Kidney (tissue), 22 donors: ENCODE measurements at places on chromosomes 7 and 10. TPM values are rescaled to one million over a fixed set of nuclear protein-coding genes. Genes with fewer than 3 reads are reported as not detected.

DNA sequence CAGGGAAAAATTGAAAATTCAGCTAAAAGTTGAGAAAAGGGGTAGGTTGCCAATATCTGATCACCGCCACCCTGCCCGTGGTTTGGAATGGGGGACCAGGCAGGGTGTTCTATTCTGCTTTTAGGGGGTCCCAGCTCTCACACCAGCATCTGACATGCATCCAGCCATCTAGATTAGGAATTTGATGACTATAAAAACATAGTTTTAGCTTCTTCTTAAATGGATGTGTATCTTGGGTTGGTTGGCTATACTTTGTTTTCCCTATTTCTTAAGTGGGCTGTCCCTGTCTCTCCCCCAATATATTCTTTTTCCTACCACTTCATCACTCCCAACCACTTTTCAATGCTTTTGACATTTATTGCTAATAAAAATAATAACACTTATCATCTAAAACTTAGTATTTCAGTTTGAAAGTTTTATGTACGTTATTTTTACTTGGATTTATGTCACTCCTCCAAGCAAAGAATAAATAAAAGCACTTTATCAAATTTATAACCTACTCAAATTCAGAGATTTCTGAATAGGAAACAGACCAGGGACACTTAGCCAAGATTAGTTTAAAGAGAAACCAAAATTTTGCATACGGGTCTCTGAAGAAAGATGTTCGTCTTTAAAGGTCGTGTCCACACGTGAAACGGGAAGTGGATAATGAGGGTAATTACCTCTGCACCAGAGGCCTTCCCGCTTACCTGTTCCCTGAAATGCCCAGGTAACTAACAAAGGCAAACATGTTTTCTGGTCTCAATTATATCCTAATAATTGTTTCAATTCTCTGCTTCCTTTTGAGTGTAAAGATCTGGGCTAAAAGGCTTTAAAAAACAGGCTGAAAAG lies 233.2 kb upstream of the AUTS2 start:
- DNase-seq = peak; percentile 73

A1CF gene
- 3.8 TPM for polyA plus RNA-seq

GRCh38 chr10:112728118-112728883 lies 221.7 kb upstream of the TCF7L2 start:
- DNase-seq = no peak

CCZ1 gene
- polyA plus RNA-seq = 66.3 TPM

SLC16A9 gene
- polyA plus RNA-seq = 91.1 TPM

MUC12 gene
- not detected for polyA plus RNA-seq

HERPUD2 gene
- polyA plus RNA-seq = 10.0 TPM

GRCh38 chr7:18927134-18927533 lies 190.3 kb downstream of the TWIST1 start:
- DNase-seq = no peak

GRCh38 chr7:94029976-94030375 lies 25.8 kb upstream of the BET1 start:
- no peak for DNase-seq

KCP gene
- 7.7 TPM for polyA plus RNA-seq

MYL10 gene
- not detected for polyA plus RNA-seq

DNA sequence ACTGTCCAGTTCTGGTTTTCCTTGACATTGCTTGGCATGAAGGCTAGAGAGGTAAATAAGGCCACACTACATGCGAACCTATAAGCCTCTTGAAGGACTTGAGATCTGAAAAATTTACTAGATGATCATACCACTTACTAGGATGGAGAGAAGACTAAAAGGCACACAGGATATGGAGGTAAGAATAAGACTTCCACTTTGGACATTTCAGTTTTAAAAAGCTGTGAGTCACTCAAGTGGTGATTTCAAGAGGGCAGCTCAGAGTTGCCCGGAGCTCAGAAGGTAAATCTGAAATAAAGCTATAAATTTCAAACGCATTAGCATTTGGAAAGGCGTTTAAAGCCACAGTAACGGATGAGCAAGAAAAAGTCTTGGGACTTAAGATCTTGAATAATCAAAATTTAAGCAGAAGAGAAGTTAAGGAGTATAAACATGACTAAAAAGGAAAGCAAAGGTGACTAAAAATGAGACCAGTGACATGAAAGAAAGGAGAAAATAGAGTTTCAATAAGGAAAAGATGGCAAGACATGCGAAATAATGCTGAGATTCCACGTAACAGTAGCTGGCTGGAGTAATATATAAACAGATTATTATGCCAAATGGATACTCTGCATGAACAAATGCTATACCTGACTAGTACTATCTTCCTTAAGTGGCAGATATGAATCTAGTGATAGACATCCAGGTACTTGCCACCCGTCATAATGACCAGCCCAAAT lies 68.3 kb downstream of the SNX13 start:
- no peak for DNase-seq

GRCh38 chr7:20438248-20438647 lies 107.5 kb downstream of the ITGB8 start:
- no peak for DNase-seq

DNA sequence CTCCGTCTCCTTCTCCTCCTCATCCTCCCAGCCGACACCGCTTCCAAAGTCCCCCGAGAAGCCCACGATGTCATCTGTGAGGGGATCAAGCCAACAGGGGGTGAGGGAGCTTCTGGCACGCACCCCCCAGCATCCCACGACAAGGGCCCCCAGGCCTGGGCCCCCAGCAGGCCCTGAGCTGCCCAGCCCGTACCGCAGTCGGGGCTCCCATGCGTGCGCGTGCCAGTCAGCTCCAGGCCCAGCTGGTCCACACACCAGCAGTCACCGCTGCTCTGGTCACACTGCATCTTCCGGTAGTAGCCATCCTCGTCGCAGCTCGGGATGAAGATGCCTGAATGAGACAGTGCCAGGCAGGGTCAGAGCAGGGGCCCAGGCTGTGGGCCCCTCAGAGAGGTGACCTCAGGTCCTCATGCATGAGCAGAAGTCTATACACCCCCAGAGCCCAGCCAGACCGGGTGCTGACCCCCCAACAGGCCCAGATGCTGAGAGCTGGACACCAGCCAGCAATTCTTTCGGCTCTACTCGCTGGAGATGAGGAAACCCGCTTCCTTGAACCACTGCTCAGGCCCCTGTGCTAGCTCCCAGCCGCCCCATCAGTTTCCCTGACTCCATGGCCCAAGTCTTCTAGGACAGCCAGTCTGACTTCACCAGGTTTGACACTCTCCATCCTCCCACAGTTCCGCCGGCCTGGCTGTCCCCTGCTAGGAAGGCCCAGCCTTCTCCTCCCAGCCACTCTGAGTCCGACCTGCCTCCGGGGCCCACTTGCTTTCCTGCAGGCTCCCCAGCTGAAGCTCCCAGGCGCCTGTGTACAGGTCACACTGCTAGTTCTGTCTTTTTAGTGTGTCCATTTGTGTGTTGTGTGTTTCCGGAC lies 25.3 kb downstream of the SPOCK2 start:
- DNase-seq = no peak

PNLIPRP3 gene
- polyA plus RNA-seq = not detected

FAM25C gene
- polyA plus RNA-seq = not detected

GRCh38 chr10:62380016-62380415 lies 5.8 kb downstream of the ZNF365 start:
- DNase-seq = no peak

- no peak for DNase-seq
Observed at GRCh38 chr7:90178679-90179278, 24.5 kb downstream of the STEAP1 start.

DNA sequence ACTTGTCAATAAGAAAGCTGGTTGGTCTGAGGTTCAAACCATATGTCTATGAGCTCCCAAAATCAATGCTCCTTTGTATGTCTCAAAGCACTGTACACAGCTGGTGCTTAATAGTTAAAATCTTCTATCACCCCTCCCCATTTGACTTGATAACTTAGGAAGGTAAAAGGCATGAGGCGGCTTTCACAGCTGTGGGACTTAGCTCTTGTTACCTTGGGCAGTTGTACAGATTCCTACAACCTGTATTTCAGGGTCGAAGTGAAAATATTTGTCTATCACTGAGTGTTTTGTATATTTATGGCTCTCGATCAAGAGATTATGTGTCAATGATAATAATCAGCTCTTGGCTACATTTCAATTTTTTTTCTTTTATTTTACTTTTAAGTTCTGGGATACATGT lies 992 bp upstream of the KIFBP start:
- DNase-seq = no peak

- no peak for DNase-seq
Observed at GRCh38 chr7:17722798-17723197, 217.5 kb downstream of the SNX13 start.

GRCh38 chr7:48441848-48442492 lies 270.7 kb downstream of the ABCA13 start:
- DNase-seq = no peak

GRCh38 chr7:2719007-2719406 lies 31.0 kb downstream of the AMZ1 start:
- peak; percentile 51 for DNase-seq

FGFR2 gene
- 20.2 TPM for polyA plus RNA-seq
